ENCODE measurements at places on chromosomes 12 and 14.
A peak's percentile ranks its signal among the peaks of the same experiment; 100 is the strongest.

DNA sequence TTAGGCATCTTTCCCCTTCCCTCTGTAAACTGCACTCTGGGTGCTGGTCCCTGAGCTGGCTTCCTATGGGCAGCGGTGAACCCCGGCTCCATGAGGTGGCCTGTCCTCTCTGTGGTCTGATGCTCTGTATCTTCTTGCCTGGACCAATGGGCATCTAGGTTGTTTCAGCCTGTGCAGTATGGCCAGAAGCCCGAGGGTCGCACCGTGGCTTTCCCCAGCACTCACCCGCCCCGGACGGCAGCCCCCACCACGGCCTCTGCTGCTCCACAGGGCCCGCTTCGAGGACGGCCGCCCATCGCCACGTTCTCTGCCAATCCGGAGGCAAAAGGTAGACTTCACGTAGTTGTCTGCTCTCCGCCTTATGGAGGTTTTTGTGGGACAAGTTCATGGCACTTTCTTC lies 70.1 kb downstream of the EP400 start:
- DNase-seq = no peak

- DNase-seq = no peak
These were observed 213.5 kb upstream of the LHX5 start for GRCh38 chr12:113684908-113685782.

DNA sequence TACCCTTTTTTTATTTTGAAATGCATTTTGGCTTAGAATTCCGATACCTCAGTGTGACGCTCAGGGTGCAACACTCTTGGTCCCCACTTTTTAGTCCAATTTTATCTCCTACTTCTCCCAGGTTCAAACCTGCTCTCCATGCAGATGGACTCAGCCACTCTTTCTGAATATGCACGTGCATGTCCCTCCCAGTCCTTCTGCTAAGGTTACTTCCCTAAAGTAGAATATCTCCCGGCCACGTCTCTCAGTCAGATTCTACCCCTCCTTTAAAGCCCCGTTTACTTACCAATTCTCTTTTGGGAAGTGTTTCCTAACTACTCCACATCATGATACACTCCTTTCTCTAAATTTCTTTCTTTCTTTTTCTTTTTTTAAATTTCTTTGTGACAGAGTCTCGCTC lies 15.5 kb upstream of the PARP11 start:
- no peak for DNase-seq

GRCh38 chr12:66269757-66270383 lies 32.4 kb upstream of the HELB start:
- DNase-seq = peak; percentile 15

GRCh38 chr12:108289350-108290161 lies 49.6 kb downstream of the CMKLR1 start:
- no peak for DNase-seq

- DNase-seq = no peak
These were observed 19.2 kb downstream of the GALNT6 start for GRCh38 chr12:51372021-51372420.

DNA sequence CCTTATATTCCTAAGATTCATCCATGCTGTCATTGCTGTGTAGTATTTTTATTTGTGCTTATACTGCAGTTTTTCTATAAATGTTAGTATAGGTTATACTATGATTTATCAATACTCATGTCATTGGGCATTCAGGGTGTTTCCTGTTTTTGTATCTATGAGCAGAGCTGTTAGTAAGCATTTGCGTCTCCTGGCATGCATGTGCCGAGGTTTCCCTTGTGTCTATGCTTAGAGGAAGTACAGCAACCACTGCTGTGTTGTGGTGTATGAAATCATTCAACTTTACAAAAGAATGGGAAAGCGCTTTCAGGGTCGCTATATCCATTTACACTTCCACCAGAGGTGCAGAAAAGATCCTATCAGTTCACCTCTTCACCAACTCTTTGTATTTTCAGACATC lies 122.7 kb downstream of the RGS6 start:
- DNase-seq = no peak

- no peak for DNase-seq
These were observed 25.1 kb upstream of the DICER1 start for GRCh38 chr14:95182379-95182778.

DNA sequence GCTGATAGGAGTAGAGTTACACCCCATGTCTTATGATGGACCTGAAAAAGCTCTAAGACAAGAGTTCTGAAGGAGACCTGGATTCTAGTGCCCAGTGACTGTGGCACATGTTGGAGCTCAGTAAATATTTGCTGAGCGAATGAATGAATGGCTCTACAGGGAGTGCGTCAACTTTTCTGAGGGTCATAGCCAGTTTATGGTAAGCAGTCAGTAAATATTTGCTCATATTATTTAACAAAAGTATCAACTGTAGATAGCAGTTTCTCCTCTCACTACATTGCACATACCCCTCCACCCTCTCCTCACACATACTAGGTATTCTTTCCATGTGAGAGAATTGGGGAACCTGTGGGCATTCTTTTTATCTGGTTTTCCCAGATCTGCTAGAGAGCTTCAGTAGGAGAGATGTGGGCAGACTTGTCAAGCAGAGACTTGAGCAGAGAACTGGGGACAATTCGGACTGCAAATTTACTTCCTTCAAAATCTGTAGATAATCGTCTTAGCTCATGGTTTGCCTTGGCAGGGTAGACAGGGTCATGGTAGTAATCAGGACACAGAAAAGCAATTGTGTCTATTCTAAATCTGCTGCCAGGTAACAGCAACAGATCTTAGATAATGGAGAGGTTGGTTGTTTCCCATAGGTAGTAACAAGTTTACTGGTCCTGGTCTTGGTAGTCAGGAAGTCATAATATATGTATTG lies 5.7 kb downstream of the SLC4A8 start:
- peak; percentile 41 for DNase-seq

GRCh38 chr12:85759091-85759490 lies 77.1 kb downstream of the RASSF9 start:
- no peak for DNase-seq

GRCh38 chr14:102085948-102086708 lies 716 bp downstream of the HSP90AA1 start:
- no peak for DNase-seq

- DNase-seq = no peak
These were observed 22.7 kb upstream of the ABCD4 start for GRCh38 chr14:74325446-74325845.

GRCh38 chr12:121823101-121823726 lies 19.4 kb downstream of the SETD1B start:
- DNase-seq = no peak

- DNase-seq = no peak
These were observed 33.1 kb upstream of the COL2A1 start for GRCh38 chr12:48037267-48037915.

DNA sequence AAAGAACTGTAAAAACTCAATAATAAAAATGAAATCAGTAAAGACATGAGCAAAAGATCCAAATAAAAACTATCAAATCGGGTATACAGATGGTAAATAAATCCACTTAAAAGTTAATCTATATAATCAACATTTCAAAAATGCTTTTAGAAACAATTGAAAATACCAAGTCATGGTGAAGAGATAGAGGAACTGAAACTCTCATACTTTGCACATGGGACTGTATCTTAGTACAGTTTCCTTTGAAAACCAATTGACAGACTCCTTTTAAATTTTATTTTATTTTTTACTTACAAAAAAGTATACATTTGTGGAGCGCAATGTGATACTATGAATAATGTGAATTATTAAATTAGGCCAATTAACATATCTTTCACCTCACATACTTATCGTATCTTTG lies 98.6 kb upstream of the FAR2 start:
- no peak for DNase-seq

All from DMS153 (cell line).